ENCODE measurements at places on chromosomes 2 and 18. TPM values are rescaled to one million over a fixed set of nuclear protein-coding genes. Genes with fewer than 3 reads are reported as not detected.

The NAT8 gene
- not detected for polyA plus RNA-seq

DNA sequence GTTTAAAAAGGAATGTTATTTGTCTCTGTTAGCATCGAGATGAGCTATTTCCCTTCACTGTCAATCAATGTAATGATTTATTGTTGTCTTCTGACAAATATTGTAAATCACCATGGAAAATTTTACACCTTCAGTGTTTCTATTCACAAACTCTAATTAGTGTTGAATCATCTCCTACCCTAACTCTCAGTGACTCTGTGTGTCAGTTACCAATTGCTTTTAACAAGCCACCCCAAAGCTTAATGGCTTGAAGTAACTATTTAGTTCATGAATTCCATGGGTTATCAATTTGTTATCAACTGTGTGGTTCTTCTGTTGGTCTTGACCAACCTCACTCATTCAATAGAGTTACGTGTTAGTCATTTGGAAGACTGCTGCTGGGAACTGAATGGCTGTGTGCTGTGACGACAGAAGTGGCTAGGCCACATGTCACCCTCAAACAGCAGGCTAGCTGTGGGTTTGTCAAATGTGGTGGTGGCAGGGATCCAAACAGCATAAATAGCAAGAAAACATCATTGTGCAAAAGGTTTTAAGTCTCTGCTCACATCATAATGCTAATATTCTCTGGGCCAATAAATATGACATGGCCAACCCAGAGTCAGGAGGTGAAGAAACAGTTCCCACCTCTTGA is 910.8 kb upstream of the CDH2 start:
- no peaks in the 10 kb centered on the region for H3K4me1 ChIP-seq
- DNase-seq: no peak
- H3K27me3 ChIP-seq: no peaks in the 10 kb centered on the region
- no peaks in the 10 kb centered on the region for H3K36me3 ChIP-seq
- no peak overlapping the region for H3K27ac ChIP-seq

GRCh38 chr2:8539743-8540551 is 141.9 kb upstream of the ID2 start:
- no peak overlapping the region for H3K27ac ChIP-seq
- H3K4me3 ChIP-seq: no peak overlapping the region
- H3K36me3 ChIP-seq: no peaks in the 10 kb centered on the region
- H3K27me3 ChIP-seq: peaks cover 39% of the 10 kb centered on the region
- no peak for DNase-seq
- peaks cover 65% of the 10 kb centered on the region for H3K4me1 ChIP-seq

- H3K4me1 ChIP-seq: no peaks in the 10 kb centered on the region
- no peak for DNase-seq
- no peaks in the 10 kb centered on the region for H3K36me3 ChIP-seq
- H3K4me3 ChIP-seq: no peak overlapping the region
Observed at GRCh38 chr2:9250498-9251153, 44.0 kb downstream of the ASAP2 start.

DNA sequence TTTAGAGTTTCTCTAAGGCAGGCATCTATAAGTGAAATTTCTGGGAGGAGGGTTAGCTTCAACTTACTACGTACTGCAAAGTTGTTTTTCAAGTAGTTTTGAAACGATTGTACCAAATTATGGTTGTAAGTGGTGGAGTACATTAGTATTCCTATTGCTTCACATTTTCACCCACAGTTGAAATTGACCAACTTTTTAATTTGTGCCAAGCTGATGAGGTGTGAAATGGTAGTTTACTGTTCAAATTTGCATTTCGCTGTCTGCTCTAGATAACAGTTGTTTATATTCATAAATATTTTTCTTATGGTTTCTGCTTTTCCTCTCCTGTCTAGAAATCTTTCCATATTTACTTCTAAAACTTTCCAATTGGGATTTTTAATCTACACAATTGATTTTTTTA is 18.6 kb downstream of the NPC1 start:
- H3K36me3 ChIP-seq: no peaks in the 10 kb centered on the region
- no peaks in the 10 kb centered on the region for H3K4me1 ChIP-seq
- H3K4me3 ChIP-seq: no peak overlapping the region
- no peak overlapping the region for H3K27ac ChIP-seq
- DNase-seq: no peak

- DNase-seq: no peak
- no peaks in the 10 kb centered on the region for H3K4me1 ChIP-seq
- H3K27me3 ChIP-seq: no peaks in the 10 kb centered on the region
- H3K36me3 ChIP-seq: no peaks in the 10 kb centered on the region
Observed at GRCh38 chr2:56021579-56021978, 98.0 kb upstream of the EFEMP1 start.

The GAL3ST2 gene
- polyA plus RNA-seq: 0.10 TPM

- H3K4me1 ChIP-seq: no peaks in the 10 kb centered on the region
- H3K36me3 ChIP-seq: peaks cover 22% of the 10 kb centered on the region
- DNase-seq: no peak
- H3K27ac ChIP-seq: no peak overlapping the region
- no peaks in the 10 kb centered on the region for H3K27me3 ChIP-seq
- no peak overlapping the region for H3K4me3 ChIP-seq
Observed at GRCh38 chr2:9466147-9466683, 8.1 kb upstream of the IAH1 start.

The PSMA8 gene
- polyA plus RNA-seq: 0.39 TPM

- peaks cover 4% of the 10 kb centered on the region for H3K4me1 ChIP-seq
- no peaks in the 10 kb centered on the region for H3K27me3 ChIP-seq
- no peak overlapping the region for H3K27ac ChIP-seq
- H3K36me3 ChIP-seq: no peaks in the 10 kb centered on the region
- H3K4me3 ChIP-seq: no peak overlapping the region
Observed at GRCh38 chr2:43041661-43042360, 184.6 kb downstream of the ZFP36L2 start.

The LYPD6B gene
- polyA plus RNA-seq: 1.7 TPM

DNA sequence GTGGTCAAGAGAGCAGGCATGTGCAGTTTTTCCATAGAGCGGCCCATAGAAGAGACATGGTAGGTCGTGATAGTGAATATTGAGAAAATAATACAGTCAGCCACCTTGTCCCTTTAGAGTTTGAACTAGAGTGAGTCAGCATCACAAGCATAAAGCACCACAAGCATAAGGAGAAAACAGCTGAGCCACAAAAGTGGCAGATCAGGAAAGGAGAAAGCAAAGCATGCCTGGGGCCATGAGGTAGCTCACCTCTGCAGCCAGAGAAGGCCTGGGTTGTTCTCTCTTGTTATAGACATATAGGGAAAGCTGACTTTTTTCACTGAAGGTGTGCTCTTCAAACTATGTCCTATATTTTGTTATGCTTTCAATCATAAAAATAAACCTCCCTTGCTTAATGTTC is 879.0 kb downstream of the DSC3 start:
- no peak for DNase-seq
- H3K36me3 ChIP-seq: no peaks in the 10 kb centered on the region
- no peaks in the 10 kb centered on the region for H3K4me1 ChIP-seq
- H3K27me3 ChIP-seq: no peaks in the 10 kb centered on the region
- H3K4me3 ChIP-seq: no peak overlapping the region

- no peak overlapping the region for H3K27ac ChIP-seq
- no peak for DNase-seq
- no peaks in the 10 kb centered on the region for H3K27me3 ChIP-seq
- no peak overlapping the region for H3K4me3 ChIP-seq
Observed at GRCh38 chr2:143481237-143481623, 352.0 kb downstream of the ARHGAP15 start.

DNA sequence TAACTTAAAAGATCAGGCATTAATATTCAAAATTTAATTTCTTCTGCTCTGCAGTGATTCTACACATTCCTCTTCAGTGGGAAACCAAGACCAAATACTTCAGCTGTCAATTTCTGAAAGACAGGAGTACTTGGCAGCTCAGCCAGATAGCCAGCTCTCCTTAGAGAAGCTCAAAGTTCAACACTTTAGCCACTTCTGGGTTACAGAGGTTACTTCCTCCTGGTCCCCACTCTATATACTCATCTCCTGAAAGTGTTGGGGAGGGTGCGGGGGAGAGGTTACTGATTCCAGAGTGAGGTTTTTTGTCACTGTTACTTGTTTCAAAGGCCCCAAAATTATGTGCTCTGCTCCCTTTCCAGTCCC is 4.1 kb downstream of the CYTIP start:
- peaks cover under 1% of the 10 kb centered on the region for H3K36me3 ChIP-seq
- H3K27me3 ChIP-seq: no peaks in the 10 kb centered on the region
- H3K4me3 ChIP-seq: peak overlapping the region; percentile 98
- peak overlapping the region; percentile 96 for H3K27ac ChIP-seq
- peaks cover 58% of the 10 kb centered on the region for H3K4me1 ChIP-seq

GRCh38 chr18:34771958-34772357 is 61.9 kb downstream of the DTNA start:
- no peaks in the 10 kb centered on the region for H3K36me3 ChIP-seq
- no peak for DNase-seq
- no peaks in the 10 kb centered on the region for H3K27me3 ChIP-seq
- no peak overlapping the region for H3K4me3 ChIP-seq

The UGT1A8 gene
- polyA plus RNA-seq: not detected

The FEZ2 gene
- polyA plus RNA-seq: 6.2 TPM
